ENCODE measurements at places on chromosomes 12 and 14.
A peak's percentile ranks its signal among the peaks of the same experiment; 100 is the strongest.

GRCh38 chr12:66739266-66739665 is 60.4 kb upstream of the GRIP1 start:
- DNase-seq: no peak

DNA sequence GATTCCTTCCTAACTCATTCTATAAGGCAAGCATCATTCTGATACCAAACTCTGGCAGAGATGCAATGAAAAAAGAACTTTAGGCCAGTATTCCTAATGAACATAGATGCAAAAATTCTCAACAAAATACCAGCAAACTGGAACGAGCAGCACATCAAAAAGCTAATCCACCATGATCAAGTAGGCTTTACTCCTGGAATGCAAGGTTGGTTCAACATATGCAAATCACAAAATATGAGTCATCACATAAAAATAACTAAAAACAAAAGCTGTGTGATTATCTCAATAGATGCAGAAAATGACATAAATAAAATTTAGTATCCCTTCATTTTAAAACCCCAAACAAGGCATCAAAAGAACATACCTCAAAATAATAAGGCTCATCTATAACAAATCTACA is 98.9 kb downstream of the ACSS3 start:
- no peak for DNase-seq

DNA sequence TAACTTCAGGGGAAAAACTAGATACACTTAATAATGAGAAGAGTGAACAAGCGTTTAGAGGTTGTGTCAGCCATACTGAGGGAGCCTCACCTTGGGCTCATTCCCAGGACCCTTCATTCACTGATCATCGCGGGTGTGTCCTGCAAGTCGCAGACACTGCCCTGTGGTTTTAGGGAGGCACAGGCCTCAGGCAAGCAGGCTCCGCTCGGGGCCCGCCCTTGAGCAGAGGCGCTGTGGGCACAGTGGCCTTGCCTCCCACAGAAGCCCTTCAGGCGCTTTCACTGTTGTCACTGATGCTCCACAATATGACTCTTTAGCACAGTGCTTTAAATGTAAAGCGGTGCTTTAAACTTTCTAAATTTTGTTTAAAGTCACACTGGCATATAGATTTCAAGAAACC is 67.4 kb downstream of the DDX51 start:
- no peak for DNase-seq

GRCh38 chr12:124210991-124211577 is 83.8 kb upstream of the RFLNA start:
- no peak for DNase-seq

DNA sequence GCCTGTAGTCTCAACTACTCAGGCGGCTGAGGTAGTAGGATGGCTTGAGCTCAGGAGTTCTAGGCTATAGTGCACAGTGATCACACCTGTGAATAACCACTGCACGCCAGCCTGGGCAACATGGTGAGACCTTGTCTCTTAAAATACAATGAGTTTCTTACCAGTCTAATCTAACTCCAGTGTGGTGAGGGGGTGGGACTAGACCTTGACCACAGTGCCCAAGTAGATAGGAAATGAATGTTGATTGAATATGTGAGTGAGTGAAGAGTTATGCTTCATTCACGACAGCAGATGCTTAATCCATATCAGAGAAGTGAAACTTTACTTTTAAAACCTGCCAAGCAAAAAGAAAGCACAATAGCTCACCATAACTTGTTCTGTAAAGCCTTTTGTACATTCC is 11.2 kb upstream of the AK7 start:
- no peak for DNase-seq

DNA sequence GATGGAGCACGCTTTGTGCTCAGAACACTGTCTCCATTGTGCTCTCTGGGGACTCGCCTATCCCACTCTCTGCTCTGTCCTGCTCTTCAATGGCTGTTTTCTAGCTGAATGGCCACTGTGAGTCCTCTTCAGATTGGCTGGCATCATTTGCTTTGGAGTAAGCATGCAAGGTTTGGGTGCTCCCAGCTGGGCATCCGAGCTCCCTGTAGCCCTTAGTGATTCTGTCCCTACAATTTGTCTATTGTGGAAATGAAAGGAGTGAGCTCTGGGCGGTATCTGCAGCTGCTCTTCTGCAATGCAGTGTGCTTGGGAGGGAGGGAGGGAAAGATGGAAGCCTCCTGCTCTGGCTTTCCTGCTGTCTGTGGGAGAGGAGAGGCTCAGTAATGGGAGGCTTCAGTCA is 84.8 kb downstream of the SMOC1 start:
- no peak for DNase-seq

- DNase-seq: no peak
These were observed 28.0 kb downstream of the ATG14 start for GRCh38 chr14:55383541-55384140.

- no peak for DNase-seq
These were observed 293.1 kb upstream of the FKBP4 start for GRCh38 chr12:2501464-2502191.

GRCh38 chr12:100154474-100155247 is 12.0 kb upstream of the BLTP3B start:
- peak; percentile 96 for DNase-seq

GRCh38 chr12:57550641-57551549 is 1.1 kb downstream of the KIF5A start:
- no peak for DNase-seq

DNA sequence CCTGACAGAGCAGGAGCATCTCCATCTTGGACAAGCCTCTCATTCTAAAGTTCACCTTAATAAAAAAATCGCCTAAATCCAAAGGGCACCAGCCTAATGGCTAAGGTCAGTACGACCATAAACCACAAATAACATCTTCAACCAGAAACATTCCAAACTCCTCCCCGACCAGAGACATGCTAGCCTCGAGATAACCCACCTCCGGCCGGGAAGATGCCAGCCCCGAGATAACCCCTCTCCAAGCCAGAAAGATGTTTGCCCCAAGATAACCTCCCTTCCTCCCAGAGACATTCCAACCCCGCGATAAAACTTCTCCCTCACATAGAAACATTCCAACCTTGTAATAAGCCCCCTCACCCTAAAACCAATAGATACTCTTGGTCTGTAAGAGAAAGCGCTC is 86.8 kb upstream of the PKP2 start:
- no peak for DNase-seq

DNA sequence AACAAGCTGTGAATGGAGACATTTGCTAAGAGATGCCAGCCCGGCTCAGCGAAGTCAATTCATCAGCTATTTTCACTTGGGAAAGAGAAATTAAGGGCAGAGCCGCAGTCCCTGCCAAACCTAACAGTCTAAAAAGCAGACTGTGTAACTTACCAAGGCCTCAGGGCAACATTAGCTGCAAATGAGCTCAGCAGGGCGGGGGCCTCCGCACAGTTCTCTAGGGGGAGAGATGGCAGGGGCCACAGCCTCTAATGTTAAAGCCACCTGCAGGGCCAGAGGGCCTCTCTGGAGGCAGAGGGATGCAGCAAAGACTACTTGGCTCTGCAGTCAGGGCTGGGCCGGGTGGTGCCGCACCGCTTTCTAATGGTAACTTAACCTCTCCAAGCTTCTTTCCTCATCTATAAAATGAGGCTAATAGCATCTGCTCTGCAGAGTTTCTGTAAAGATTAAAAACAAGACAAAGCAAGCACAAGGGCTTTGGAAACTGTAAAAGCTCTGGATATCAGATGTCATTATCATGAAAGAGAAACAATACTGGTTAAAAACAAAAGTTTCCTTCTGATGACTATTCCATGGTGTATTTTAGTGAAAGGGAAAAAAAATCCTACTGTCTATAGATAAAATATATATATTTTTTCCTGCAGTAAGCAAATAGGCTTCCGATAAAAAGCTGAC is 13.4 kb upstream of the GPRC5A start:
- DNase-seq: no peak

GRCh38 chr12:12890543-12891079 is 751 bp upstream of the GPRC5A start:
- peak; percentile 79 for DNase-seq

GRCh38 chr14:93018366-93018765 is 95.4 kb downstream of the CHGA start:
- no peak for DNase-seq
